ENCODE measurements at places on chromosomes 12 and 14. TPM values are rescaled to one million over a fixed set of nuclear protein-coding genes. Genes with fewer than 3 reads are reported as not detected.

DNA sequence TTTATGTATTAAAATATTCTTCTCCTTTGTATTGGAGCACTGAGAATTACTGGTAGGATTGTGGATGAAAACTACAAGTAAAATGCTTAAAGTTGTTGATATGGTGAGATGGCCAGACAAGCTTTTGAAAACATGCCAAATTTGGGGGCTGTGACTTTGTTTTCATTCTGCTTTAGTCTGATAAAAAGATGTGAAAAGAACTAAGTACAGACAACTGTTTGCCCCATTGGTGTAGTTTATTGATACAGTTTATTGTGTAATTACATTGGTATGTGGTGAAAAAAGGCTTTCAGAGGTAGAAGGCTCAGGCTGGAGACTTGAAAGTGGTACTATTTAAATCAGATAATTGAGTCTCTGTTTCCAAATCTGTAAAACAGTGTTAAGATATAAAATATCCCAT is 746.8 kb downstream of the DIO2 start:
- DNase-seq, result no peak

- DNase-seq, result no peak
Measured at GRCh38 chr12:104703372-104703771, 246.6 kb downstream of the CHST11 start.

GRCh38 chr12:13313886-13314285 is 117.4 kb downstream of the EMP1 start:
- DNase-seq, result no peak

DNA sequence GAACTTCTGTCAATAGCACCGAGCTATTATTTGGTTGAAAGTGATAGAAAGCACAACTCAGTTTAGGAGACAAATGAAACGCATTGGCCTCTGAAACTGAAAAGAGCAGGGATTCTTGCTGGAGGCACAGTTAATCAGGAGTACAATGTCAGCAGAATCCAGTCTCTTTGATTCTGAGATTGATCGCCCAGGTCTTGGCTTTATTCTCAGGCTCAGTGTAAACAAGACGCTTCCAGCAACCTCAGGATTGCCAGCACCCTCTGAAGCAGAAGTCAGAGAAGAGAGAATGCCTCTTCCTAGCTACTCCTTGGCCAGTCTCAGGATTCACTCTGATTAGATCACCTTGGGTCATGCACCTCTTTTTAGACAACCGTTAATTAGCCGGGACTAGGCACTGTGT is 11.8 kb upstream of the OTUB2 start:
- no peak for DNase-seq

Gene KITLG
- 4.4 TPM for total RNA-seq

Gene NPFF
- total RNA-seq, result not detected

Gene CLEC6A
- not detected for total RNA-seq

Gene CPSF6
- total RNA-seq, result 23.1 TPM

Gene ABCC9
- total RNA-seq, result 13.2 TPM
